ENCODE measurements at places on chromosomes 13 and 19. TPM values are rescaled to one million over a fixed set of nuclear protein-coding genes. Genes with fewer than 3 reads are reported as not detected.

Gene HSD17B14
- total RNA-seq: 6.9 TPM

Gene LILRB2
- 0.61 TPM for total RNA-seq

- H3K4me3 ChIP-seq: no peak overlapping the region
- no peaks in the 10 kb centered on the region for H3K27me3 ChIP-seq
- H3K4me1 ChIP-seq: peaks cover 19% of the 10 kb centered on the region
Observed at GRCh38 chr13:51067210-51067701, 43.8 kb downstream of the C13orf42 start.

DNA sequence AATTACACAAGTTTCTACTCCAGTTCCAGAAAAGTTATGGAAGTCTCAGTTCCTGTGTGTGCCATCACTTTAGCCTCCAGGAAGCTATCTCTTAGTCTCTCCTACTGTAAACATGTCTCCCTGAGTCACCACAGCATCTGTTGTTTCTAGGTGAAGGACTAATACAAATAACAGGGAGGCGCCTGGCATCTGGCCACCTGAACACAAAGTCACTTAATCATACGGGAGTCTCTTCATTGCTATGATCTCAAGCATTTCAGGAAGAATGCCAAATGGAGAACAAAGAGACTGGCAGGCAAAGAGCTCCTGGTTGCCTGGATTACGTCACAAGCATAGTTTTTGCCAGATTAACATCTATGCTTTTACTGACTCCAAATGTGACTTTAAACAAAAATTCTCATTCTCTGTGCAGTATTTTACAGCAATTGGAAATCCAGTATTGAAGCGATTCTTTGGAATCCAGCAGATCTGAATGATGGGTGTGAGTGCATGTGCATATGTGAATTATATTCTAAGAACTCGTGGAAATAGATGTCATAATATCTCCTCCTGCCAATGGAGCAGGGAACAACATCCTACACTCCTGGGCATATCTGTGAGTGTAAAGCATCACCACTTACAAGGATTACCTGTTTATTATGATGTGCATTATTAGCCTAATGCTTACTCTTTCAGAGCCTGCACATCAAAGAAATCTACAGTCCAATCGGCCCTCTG is 572.8 kb downstream of the PCDH9 start:
- H3K27ac ChIP-seq: no peak overlapping the region
- H3K36me3 ChIP-seq: no peaks in the 10 kb centered on the region
- DNase-seq: peak; percentile 27
- H3K4me1 ChIP-seq: no peaks in the 10 kb centered on the region
- no peaks in the 10 kb centered on the region for H3K27me3 ChIP-seq
- H3K4me3 ChIP-seq: no peak overlapping the region

DNA sequence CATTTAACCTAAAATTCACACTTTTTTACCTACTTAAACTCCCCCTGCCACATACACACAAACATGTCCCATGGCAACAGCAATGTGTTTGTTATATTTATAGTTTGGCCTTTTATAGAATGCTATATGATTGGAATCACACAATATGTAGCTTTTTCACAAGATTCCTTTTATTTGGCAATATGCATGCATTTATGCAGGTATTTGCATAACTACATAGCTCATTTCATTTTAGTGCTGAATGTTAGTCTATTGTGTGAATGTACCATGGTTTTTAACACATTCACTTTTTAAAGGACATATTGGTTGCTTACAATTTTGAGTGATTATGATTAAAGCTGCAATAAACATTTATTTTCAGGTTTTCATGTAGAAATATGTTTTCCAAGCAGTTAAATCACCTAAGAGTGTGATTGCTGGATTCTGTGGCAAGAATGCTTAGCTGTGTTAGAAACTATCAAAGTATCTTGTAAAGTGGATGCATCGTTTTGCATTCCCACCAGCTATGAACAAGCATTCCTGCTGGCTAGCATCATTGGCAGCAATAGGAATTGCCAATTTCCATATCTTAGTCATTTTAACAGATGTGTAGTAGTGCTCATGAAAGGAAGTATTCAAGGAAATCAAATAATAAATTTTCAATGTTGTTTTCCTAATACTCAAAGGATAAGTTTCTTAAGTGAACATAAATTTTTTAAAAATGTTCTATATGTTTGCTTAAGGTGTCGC is 557.0 kb downstream of the SLITRK1 start:
- no peaks in the 10 kb centered on the region for H3K36me3 ChIP-seq
- H3K4me3 ChIP-seq: no peak overlapping the region
- DNase-seq: peak; percentile 28
- no peaks in the 10 kb centered on the region for H3K4me1 ChIP-seq
- no peaks in the 10 kb centered on the region for H3K27me3 ChIP-seq

GRCh38 chr19:11091703-11092153 is 2.5 kb downstream of the LDLR start:
- no peak for DNase-seq
- peak overlapping the region; percentile 97 for H3K27ac ChIP-seq
- H3K4me1 ChIP-seq: peaks cover 67% of the 10 kb centered on the region
- peaks cover 28% of the 10 kb centered on the region for H3K36me3 ChIP-seq
- peak overlapping the region; percentile 85 for H3K4me3 ChIP-seq
- H3K27me3 ChIP-seq: no peaks in the 10 kb centered on the region

DNA sequence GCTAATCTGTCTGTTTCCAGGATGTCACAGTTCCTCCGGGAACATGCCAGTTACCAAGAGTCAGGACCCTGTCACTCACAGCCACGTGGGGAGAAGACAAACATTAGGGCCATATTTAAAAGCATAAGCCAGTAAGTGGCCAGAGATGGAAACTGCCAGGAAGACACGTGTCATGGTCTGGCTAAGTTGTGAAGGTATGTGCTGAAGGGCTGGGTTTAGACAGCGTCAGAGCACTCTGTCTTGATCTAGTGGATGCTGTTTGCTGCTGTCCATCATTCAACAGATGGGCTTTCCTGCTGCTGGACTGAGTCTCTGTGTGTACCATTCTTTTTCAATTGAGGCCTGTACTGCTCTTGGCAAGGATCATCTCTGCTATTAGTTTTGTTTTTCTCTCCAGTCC is 128.6 kb downstream of the HS6ST3 start:
- H3K4me3 ChIP-seq: no peak overlapping the region
- no peak for DNase-seq
- H3K4me1 ChIP-seq: no peaks in the 10 kb centered on the region
- no peaks in the 10 kb centered on the region for H3K27me3 ChIP-seq
- no peaks in the 10 kb centered on the region for H3K36me3 ChIP-seq
